Common myeloid progenitor, CD34-positive (primary cell): ENCODE measurements at places on chromosomes 7 and 10.

DNA sequence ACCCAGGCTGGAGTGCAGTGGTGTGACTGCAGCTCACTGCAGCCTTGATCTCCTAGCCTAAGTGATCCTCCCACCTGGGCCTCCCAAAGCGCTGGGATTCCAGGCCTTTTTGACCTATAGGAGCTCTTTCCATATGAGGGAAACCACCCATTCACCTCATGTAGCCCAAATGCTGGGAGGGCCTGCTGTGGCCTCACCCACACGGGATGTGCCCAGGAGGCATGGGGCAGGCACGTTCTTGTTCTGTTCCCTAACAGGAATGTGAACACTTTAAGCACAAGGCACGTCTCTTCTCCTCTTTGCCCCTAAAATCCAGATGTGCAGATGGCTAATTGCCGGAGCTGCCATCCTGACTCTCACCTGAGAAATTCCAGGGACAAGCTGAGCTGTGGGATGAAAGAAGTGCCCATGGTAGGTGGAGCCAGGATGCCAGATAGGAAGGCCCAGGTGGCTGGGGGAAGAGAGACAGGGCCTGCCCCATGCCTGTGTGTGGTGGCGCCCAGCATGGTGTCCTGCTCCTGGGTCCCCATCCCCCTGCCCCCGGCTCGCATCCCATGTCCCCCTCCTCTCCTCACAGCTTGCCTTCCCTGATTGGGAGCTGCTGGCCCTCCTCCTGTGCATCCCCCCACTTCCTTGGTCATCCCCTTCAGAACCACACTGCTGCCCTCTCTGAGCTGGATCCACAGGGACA, 17.3 kb downstream of the CAMK2B start:
- DNase-seq = no peak

DNA sequence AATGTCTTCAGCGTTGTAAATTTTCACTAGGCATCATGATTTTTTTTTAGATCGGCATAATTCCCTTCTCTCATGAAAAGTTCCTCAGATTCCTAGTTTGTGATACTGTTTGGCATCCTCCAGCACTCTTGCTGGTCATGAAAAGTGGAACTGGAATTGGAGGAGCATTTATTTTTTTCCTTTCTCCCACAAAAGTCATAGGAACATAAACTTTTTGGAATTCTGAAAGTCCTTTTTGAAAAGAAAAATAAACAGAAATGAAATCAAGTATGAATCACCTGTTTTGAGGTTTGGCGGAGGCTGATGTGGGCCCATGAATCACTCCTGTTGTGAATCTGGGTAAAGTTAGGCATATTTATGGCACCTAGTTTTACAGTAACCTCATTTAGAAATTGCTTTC, 17.7 kb downstream of the CACNB2 start:
- DNase-seq = peak; percentile 28

- no peak for DNase-seq
Observed at GRCh38 chr7:120832803-120833202, 25.1 kb downstream of the TSPAN12 start.

DNA sequence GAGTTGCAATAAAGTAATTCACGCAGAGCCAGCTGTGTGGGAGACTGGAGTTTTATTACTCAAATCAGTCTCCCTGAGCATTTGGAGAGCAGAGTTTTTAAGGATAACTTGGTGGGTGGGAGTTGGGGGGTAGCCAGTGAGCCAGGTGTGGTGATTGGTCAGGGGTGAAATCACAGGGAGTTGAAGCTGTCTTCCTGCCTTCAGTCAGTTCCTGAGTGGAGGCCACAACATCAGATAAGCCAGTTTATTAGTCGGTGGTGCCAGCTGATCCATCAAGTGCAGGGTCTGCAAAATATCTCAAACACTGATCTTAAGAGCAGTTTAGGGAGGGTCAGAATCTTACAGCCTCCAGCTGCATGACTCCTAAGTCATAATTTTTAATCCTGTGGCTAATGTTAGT, 3.3 kb upstream of the CYP51A1 start:
- DNase-seq = no peak

DNA sequence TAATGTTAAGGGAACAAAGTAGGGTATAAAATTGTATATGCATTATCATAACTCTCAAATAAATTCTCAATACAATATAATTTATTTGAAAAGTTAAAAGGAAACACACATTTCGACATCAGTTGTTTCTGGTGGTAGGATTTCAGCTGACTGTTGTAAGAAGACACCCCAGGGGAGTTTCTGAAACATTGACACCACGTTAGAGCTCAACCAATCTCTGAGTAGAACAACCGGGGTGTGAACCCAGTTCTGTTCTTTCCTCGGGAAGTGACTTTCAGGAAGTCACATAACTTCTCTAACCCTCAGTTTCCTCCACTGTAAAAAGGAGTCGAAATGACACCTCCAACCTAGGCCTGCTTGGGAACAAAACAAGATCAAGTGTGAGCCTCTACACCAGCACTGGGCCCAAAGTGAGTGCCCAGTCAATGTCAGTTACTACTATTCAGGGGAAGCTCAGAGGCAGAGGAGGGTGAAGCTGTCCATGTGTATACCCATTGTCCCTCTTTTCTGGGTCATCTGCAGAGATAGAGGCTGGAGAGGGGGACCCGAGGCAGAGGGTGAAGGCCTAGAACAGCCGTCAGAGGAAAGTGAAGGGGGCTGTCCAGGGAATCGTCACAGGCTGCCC, 67.1 kb downstream of the AOAH start:
- no peak for DNase-seq

DNA sequence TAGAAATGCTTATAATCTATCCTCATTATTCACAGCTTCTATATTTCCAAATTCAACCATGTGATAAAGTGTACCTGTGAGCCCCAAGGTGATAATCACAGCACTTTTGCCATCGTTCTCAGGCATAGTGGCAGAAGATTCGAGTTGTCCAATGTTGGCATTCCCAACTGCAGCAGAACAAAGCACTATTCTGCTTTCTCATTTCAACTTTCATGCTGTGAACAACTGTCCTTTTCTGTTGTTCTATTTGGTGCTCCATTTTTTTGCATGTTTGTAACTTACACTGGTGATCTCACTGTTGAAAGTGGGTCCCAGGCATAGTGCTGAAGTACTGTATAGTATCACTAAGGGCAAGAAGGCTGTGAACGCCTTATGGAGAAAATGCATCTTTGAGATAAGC, 438.2 kb downstream of the PAXIP1 start:
- no peak for DNase-seq

DNA sequence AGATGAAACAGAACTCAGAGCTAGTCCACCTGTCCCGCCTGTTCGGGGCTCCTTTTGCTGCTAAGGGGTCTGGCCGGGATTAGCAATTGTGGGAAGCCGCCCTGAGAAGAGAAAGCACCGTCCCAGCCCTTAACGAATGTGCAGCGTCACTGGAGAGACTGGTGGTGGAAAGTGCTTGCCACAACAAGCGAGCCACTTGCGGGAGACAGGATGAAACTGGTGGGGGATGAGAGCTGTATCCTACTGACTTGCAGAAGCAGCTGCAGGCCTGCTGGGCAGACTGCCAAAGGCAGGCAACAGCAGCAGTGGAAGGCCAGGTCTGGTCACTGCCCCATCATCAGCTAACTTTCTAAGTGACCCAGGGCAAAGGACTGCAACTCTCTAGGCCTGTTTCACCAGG, 95.4 kb downstream of the FAM53B start:
- peak; percentile 71 for DNase-seq

- no peak for DNase-seq
Observed at GRCh38 chr7:87853237-87853864, 22.8 kb downstream of the SLC25A40 start.

GRCh38 chr10:5615316-5615715, 51.1 kb downstream of the ASB13 start:
- DNase-seq = no peak

DNA sequence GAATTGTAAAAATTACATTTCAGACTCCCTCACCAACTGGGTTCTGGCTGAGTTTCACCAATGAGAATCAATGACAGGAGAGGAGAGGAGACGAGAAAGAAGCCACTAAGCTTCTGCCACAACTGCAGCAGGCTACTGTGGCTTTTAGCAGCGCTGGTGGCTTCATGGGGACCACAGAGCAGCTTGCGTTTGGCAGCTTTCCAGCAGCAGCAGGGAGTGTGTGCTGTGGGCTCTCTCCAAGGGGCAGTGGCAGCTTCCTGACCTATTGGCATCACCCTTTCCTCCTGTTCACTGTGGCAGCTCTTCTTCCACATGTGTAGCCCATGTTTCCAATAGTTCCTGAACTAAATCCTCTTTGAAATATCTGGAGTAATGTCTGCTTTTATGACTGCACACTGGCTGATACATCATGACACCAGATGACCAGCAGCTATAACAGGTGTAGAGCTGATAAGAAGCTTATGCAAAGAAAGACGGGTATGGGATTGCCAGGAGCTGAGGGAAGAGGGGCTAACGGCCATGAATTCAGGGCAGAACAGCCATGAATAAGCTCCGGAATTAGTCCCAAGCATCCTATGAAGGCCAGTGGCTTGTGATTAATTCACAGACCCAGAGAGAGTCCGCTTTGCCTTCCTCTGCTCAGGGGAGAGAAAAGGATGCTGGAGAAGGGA, 46.8 kb downstream of the KCNH2 start:
- peak; percentile 88 for DNase-seq

DNA sequence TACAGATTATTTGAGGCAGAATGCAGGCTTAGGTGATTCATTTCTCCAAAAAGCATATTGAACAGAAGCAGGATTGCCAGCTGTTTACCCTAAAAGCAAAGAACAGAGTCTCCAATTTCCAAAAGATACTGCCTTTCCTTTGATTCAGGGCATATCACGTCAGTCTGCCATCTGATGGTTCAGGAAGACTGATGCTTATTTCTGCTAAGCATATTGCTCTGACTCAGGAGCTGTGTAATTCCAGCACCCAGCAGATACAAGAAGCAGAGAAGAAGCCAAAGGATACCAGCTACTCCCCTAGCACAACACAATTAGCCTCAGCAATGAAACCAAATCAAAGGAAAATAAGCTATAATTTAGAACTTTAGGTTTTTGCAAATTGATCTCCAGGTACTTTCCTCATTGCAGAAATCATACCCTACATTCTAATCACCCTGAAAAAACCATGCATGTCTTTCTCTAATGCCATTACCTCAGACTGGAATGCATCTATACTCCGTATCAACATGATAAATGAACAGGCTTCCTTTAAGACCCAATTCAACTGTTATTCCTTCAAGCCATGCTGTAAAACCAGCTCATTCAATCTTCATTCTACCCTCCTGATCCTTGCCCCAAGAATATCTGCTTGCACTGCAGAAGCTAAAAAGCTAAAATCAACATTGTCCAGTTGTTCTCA, 55.1 kb downstream of the ABI1 start:
- DNase-seq = no peak

DNA sequence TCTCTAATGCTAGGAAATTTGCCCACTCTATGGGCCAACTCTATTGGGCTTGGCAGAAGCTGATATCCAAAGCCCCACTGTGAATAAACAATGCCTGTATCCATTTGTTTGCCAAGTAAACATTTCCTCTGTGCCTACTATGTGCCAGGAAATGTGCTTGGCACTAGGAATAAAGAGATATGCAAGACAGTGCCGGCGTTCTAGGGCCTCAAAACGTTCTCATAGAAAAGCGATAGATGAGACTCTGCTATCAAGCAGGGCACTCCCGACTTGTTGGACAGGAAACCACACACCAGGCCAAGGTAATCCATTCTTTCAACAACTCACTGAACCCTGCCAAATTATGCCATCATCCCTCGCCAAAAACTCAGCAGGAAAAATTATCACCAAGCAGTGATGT, 196.7 kb downstream of the IPMK start:
- no peak for DNase-seq

DNA sequence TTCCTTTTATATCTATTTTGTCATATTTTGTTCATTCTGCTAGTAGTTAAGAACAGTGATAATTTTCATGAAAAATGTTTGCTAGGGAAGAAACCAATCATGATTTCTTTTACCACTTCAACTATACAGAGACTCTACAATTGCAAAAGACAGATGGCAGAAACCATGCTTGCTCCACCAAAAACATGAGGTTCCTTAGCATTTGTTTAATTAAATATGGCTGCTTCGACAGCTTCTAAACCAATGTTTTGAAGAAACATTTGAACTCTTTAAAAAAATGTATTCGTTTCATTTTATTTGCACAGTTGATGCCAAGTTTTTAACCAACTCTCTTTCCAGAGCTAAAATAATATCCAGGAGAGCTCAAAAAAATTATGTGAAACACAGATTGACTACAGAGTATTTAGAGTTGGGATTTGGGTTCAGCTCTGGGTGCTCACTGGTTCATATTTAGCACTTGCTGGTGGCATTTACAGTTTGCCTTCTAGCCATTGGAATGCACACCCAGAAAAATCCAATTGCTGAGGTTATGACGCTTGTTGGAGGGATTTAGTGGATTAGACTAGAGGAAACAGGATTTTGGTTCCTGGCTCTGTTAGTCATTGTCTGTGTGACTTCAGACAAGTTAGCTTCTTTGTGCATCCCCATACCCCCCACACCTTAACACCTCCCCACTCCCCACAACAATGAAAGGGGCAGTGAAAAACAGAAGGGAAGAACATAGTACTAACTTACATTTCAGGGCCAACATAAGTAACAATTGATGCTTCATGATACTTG, 35.8 kb upstream of the SDHAF3 start:
- DNase-seq = no peak
